Activated CD8-positive, alpha-beta T cell treated with anti-CD3 and anti-CD28 coated beads for 36 hours (primary cell): ENCODE measurements at places on chromosomes 12 and 14.

DNA sequence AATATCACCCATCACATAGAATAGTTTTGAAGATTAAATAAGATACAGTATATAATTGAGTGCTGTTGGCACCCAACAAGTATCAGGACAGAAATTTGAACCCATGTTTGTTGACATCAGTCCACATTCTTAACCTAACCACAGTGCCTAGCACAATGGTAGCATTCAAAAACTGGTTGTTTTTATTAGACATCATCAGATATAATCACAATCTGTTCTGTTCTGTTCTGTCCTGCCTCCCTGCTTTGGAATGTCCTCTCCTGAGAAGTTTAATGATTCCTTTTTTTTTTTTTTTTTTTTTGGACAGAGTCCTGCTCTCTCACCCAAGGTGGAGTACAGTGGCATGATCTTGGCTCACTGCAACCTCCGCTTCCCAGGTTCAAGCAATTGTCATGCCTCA is 476.6 kb downstream of the RMST start:
- no peak for DNase-seq

DNA sequence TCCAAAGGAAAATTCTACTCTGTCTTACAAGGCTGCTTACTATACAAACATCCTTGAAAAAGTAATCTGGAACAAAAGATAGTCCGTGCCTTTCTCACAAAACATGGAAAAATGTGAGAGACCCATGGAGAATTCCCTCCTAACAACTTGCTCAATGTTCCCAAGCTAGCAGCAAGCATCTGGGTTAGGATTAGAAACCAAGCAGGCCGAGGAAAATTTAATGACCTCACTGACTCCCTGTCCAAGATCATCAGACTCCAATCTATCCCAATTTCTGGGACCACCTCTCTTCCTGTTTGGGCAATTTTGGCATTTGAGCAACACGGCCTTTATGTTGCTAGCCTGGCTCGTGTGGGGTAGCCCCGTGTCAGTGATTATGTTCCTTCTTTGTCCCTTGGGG is 18.1 kb upstream of the GSG1 start:
- DNase-seq: no peak

- DNase-seq: no peak
Observed at GRCh38 chr14:38135106-38135867, 72.4 kb upstream of the SSTR1 start.

DNA sequence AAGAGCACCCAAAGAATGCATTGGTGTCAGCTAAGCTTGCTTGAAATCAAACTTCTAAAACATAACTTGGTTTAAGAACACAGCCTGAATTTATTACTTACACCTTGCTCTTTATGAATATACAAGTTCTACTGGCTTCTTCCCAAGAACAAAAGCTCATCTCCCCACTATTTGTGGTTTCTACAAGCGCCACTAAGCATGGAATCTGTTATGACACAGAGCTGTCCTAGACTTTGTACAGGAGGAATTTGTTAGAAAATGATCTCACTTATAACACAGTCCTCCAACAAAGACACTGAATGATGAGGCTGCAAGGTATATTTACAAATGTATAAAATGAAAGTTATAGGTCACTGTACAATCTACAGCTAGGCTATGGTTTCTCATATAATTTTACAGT is 452.1 kb downstream of the BCAT1 start:
- DNase-seq: no peak

GRCh38 chr12:32605326-32606095 is 73.6 kb upstream of the DNM1L start:
- no peak for DNase-seq

- no peak for DNase-seq
Observed at GRCh38 chr12:98439981-98440581, 75.3 kb upstream of the TMPO start.

GRCh38 chr14:31057701-31058364 is 31.7 kb upstream of the STRN3 start:
- no peak for DNase-seq

DNA sequence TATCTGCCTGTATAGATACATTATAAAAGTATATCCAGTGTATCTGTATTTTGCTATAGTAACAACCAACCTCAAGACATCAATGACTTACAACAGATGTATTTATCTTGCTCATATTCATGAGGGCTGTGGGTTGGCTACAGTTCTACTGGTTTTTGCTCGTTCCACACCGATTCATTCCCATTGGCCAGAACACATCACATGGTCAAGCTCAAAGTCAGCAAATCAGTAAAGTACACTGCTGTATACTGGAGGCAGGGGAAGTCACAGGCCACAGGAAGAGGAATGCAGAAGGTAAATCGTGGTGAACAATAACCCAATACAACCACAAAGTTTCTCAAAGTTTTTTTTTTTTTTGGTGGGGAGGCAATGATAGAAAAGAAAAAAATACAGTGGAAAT is 180.0 kb upstream of the CDKN3 start:
- DNase-seq: no peak

DNA sequence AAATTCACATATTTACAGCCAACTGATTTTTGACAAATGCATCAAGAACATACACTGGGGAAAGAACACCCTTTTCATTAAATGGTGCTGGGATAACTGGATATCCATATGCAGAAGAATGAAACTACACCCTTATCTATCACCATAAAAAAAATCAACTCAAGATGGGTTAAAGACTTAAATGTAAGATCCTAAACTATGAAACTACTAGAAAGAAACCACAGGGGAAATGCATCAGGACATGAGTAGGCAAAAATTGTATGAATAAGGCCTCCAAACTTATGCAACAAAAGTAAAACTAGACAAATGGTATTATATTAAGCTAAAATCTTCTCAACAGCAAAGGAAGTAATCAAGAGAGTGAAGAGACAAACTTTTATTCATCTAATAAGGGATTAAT is 242.6 kb downstream of the CPNE8 start:
- no peak for DNase-seq

- no peak for DNase-seq
Observed at GRCh38 chr12:94817695-94818075, 167.3 kb upstream of the TMCC3 start.

GRCh38 chr12:102063069-102063468 is 1.3 kb upstream of the WASHC3 start:
- DNase-seq: no peak

- DNase-seq: no peak
Observed at GRCh38 chr14:94390372-94391086, 2.1 kb upstream of the SERPINA1 start.

DNA sequence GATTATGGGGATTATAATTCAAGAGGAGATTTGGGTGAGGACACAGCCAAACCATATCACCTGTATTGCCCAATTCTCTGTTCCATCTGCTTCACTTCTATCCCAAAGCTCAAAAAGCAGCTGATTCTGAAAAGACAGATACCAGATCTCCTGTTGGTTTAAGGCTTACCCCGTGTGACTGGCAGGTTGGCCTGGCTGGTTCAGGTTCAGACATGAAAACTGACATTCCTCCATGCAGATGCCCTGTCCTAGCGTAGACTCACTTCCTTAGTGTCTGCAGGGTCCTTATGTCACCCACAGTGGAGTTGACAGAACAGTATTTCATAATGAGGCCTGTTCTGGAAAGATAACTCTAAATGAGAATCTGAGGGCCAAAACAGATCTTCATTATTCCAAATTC is 61.1 kb upstream of the FLRT2 start:
- no peak for DNase-seq

GRCh38 chr12:111981987-111982386 is 31.0 kb downstream of the TMEM116 start:
- DNase-seq: no peak

- no peak for DNase-seq
Observed at GRCh38 chr14:72855913-72856312, 38.0 kb downstream of the DPF3 start.

GRCh38 chr12:121061831-121062230 is 22.8 kb upstream of the OASL start:
- DNase-seq: no peak

- DNase-seq: no peak
Observed at GRCh38 chr14:64123241-64123822, 170.8 kb downstream of the ESR2 start.

- no peak for DNase-seq
Observed at GRCh38 chr12:16560273-16560672, 45.7 kb downstream of the LMO3 start.

GRCh38 chr12:118925826-118926225 is 55.5 kb upstream of the SRRM4 start:
- no peak for DNase-seq

- no peak for DNase-seq
Observed at GRCh38 chr14:75967866-75968265, 13.9 kb downstream of the TGFB3 start.

- DNase-seq: no peak
Observed at GRCh38 chr12:98406378-98406777, 109.0 kb upstream of the TMPO start.

- DNase-seq: no peak
Observed at GRCh38 chr12:4211372-4211771, 62.2 kb upstream of the CCND2 start.
